ENCODE measurements at places on chromosomes 13 and 19.

- no peak for DNase-seq
Measured at GRCh38 chr13:109233293-109233692, 553.1 kb downstream of the IRS2 start.

- no peak for DNase-seq
Measured at GRCh38 chr13:57302604-57303003, 135.6 kb downstream of the PRR20E start.

DNA sequence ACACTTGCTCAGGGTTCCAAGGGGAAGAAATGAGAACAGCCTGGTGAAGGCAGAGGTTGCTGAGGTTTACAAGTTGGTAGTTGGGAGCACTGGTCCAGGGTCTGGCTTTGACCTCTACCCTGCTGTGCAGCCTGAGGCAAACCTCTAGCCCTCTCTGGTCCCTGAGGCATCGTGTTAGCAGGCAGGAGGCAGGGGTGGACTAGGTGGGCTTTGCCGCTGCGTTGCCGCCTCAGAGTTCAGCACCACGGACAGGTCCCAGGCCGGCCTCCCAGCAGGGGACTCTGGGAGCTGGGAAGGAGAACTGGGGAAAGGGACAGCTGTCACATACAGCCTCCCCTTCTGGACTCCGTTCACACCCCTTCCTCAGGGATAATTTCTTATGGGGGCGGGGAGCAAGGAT lies 3.1 kb downstream of the NCAN start:
- DNase-seq: peak; percentile 40

- DNase-seq: no peak
Measured at GRCh38 chr19:31594701-31595100, 245.5 kb upstream of the TSHZ3 start.

DNA sequence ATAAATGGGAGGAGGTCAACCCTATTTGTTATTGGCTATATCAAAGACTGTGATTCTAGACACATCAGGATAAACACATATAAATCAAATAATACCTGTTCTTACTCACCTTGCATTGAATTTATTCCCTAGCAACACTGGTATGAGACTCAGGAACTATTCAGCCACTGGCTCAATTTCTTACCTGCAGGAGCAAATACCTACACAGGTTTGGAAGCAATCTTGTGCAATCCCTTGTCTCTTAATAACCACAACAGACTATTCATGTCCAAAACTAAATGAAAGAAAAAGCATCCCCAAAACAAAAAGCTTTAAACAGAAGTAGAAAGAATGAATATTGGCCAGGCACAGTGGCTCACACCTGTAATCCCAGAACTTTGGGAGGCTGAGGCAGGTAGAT lies 55.5 kb downstream of the TBC1D4 start:
- DNase-seq: no peak

DNA sequence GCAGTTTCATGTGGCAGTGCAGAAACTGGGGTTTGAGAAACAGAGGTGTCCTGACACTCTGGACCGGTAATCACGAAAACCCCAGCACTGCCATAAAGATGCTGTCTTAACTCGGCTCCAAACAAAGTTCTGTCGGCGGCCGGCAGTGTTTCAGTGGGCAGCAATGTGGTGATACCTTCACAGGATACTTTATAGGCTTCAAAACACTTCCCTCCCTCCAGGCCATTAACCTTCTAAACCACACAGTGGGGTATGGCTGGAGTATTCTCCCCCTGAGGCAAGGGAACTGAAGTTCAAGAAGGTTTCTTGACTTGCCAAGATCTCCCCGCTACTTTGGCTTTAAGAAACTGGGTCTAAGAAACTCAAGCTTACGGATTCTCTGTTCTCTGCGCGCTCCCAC lies 1.1 kb downstream of the RUBCNL start:
- no peak for DNase-seq

DNA sequence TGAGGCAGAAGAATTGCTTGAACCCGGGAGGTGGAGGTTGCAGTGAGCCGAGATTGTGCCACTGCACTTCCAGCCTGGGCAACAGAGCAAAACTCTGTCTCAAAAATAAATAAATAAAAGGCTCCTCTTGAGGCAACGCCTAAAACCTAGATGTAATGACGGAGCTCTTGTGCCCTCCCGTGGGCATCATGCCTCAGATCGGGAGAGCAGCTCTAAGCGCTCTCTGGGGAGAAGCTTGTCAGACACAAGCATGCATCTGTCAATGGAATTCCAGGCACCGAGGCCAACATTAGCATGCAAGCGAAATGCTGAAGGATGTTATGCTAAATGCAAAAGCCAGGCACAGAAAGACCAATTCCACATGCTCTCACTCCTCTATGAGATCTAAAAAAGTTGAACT lies 45.6 kb upstream of the MRI1 start:
- DNase-seq: peak; percentile 48

DNA sequence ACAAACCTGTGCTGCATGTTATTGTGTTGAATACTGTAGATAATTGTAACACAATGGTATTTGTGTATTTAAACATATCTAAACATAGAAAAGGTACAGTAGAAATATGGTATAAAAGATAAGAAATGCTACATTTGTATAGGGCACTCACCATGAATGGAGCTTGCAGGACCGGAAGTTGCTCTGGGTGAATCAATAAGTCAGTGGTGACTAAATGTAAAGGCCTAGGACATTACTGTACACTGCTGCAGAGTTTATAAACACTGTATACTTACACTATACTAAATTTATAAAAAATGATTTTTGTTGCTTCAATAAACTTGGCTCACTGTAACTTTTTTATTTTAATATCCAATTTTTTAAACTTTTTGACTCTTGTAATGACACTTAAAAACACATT lies 34.4 kb downstream of the LMO7 start:
- DNase-seq: no peak

DNA sequence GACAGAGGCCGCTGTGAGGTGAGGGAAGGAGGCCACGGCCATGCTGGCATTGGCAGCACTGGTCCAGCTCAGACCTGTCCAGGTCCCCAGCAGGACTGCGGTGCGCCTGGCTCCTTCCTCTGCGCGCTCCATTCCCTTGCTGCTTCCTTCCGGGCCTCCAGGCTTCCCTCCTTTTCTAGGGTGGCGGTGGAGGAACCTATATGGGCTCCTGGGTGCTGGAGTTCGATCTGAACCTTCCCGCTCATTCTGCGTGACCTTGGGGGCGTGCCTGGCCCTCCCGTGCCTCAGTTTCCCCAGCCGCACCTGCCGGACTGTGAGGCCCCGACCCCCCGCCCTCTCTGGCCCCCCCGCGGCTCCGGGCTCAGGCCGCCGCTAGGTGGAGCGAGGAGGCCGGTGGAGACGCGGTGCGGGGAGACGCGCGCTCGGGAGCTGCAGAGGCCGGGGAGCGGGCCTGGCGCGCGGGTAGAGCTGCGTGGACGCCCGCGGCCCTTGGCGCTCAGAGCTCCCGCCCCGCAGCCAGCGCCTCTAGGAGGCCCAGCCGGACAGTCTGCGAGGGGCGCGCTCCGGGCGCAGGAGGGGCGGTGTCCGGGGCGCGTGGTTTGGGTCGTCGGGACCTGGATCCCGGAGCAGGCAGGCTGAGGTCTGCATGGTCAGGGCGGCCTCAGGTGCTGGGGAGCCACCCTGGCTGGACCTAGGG lies 29.9 kb downstream of the EFNA2 start:
- DNase-seq: peak; percentile 59

DNA sequence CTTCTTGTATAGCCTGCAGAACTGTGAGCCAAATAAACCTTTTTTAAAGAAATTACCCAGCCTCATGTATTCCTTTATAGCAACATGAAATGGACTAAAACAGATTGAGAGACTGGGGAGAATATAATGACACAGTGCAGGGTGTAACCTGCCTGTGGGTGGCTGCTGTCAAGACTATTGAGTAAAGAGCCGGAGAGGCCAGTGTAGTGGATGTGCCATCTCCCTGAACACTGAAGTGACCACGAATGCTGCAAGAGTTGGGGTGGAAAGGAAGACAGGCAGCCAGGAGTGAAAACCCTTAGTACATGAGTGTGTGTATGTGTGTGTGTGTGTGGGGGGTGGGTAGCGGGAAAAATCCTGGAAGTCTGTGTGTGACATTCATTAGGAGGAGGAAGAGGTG lies 55.2 kb upstream of the FLT1 start:
- no peak for DNase-seq

GRCh38 chr13:95573221-95573620 lies 20.7 kb downstream of the CLDN10 start:
- peak; percentile 48 for DNase-seq

GRCh38 chr19:14475251-14476073 lies at the start of gene PTGER1:
Gene PTGER1 (minus strand): TSS chr19:14475354. CDS start chr19:14474320, 1,034 bp downstream.
- DNase-seq: peak; percentile 44

DNA sequence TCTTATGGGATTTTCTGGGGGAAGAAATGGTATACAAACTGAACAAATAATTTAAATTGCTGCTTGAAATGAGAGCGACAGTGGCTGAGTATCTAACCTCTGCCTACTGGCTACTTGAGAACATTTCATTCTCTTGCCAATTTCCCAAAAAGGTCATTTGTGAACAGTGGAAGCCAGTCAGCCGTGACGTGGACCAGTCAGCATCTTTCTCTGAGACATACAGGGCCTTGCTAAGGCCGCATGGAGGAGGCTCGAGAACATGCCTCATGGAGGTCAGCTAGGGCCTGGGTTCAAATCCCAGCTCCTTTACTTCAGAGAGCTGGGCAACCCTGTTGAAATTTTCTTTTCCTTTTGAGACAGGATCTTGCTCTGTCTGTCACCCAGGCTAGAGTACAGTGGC lies 20.3 kb downstream of the ZC3H4 start:
- DNase-seq: peak; percentile 35

DNA sequence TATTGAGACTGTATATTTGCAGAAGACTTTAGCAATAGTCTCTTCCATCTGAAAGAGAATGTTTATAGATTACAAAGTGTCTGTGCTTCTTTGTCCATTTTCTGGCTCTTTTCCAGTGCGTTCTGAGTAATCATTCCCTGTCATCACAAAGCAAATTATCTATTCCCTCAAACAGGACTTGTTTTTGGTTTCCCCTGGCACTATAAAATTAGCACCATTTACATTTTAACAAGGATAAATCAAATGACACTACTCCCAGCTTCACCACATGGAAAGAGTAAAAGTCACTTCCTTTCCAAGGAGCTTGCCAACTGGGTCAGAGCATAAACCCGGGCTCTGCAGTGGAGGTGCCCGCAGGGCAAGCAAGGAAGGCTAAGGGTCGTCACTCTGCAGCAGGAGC lies 88.1 kb downstream of the SHISA2 start:
- DNase-seq: peak; percentile 59

DNA sequence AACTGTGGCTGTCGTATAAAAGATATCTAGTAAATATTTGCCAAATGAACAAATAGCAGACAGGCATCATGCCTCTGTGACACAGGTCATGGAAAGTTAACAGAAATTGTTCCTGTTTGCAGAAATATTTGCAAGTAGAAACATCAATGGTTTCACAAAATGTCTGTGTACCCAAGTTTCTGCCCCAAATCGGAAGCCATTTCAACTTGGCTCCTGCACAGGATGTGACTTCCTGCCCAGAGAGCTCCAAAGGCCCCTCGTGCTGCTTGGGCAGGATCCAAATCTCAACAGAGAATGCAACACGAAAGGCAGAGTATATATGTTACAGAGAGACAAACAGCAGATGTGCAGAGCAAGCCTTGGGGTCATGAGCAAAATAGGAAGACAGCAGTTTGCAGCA lies 95.5 kb upstream of the SERP2 start:
- DNase-seq: peak; percentile 63

- no peak for DNase-seq
Measured at GRCh38 chr13:95440441-95441088, 112.0 kb upstream of the CLDN10 start.

DNA sequence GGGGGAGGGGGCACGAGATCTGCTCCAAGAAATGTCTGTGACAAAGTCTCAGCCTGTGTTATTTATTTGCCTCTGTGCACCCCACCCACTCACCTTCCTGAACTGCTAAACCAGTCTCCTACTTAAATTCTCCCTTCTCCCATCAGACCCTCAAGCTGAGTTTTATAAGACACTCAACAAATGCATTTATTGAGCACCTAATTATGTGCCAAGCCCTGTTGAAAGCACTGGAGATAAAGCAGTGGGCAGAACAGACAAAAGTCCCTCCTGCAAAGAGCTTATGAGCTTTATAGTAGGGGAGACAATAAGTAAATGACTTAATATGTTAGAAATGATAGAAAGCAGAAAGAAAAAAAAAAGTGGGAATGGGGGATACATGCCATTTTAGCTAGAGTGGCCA lies 3.4 kb upstream of the FAM98C start:
- no peak for DNase-seq

DNA sequence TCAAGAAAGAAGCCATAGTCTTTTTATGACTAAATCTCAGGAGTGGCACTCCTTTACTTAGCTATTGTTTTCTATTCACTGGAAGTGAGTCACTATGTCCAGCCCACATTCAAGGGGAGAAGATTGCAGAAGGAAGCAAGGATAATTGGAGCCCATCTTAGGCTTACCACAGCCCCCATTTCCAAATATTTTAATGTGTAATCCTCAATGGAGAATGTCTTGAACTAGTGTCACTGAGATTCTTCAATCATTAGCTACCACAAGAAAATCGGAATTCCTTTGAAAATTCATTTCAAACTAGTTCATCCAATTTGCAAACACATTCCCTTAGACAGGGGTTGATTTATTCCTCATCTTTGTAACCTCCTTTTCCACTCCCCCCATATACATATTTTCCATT lies 84.7 kb downstream of the DLEU7 start:
- no peak for DNase-seq

DNA sequence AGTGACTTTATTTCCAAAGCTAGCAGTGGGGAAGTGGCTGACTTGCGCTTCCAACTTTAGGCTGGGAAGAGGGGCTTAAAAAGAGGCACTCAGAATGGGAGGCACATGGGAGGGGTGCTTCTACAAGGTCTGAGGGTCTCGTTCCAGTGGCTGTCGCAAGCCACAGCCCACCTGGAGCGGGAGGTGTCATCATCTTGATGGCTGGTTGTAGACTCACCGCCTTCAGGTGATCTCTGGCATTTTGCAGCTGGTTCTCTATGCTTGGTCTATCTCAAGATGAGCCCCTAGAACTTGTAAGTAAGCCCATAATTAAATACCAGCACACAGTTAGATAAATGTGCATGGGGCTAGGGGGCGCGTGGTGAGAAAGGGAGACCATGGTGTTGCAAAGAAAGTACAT lies 9.2 kb downstream of the TEX29 start:
- no peak for DNase-seq

- peak; percentile 99 for DNase-seq
Measured at GRCh38 chr19:4575267-4576015, 16.0 kb upstream of the SEMA6B start.

GRCh38 chr19:4715529-4716221 lies 8.0 kb downstream of the DPP9 start:
- no peak for DNase-seq

DNA sequence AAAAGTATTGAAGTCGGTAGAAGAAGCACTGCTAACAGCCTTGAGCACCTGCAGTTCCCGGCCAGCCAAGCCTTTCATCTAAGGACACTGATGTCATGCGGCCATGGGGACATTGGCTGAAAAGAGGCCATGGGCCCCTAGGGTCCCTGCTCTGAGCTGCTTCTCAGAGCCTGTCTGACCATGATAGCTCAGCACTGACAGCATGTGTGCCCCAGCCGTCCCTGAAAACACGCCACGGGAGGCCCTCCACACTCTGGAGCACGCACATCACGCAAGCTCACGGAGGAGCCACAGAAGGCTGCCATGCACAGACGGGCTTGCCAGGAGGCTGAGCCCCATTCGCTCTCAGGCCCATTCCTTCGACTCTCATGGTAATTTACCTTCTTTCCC lies 51.8 kb downstream of the MLLT1 start:
- no peak for DNase-seq
